Fibroblast of skin of scalp (primary cell): ENCODE measurements at places on chromosomes 4 and X.

GRCh38 chr4:107913283-107913899 is 18.0 kb upstream of the CYP2U1 start:
- DNase-seq, result peak; percentile 71

DNA sequence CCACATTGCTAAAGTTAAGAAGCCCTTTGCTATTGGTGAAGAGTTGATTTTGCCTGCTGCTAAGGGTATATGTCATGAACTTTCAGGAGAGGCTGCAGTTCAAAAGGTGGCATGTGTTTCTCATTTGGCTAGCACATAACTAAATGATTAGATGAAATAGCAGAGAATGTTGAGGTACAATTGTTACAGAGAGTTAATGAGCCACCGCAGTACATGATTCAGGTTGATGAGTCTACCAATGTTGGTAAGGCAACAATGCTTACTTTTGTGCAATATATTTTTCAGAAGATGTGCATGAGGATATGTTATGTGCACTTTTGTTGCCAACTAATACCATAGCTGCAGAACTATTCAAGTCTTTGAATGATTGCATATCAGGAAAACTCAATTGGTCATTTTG is 21.1 kb upstream of the CXCL2 start:
- no peak for DNase-seq

- no peak for DNase-seq
Observed at GRCh38 chr4:36574816-36575215, 293.4 kb downstream of the DTHD1 start.

GRCh38 chr4:90120815-90121214 is 6.4 kb upstream of the CCSER1 start:
- DNase-seq, result no peak

DNA sequence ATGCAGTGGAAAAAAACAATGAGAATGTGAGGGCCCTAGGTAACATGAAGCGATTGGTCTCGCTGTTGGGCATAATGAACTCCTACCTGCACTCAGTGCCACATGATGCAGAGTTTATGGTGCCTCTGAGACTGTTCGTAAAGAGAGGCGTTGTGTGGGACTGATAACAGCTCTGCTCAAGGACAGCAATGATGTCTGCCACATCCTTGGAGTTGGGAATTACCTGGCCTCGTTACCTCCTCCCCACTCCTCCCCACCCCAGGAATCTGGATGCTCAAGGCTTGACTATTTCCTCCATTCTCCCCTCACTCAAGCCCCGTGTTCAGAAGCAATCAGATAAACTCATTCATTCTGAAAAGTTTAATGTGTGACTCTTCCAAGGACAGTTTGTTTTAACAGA is 148.0 kb upstream of the JADE1 start:
- DNase-seq, result no peak

- no peak for DNase-seq
Observed at GRCh38 chrX:39170464-39170863, 369.2 kb downstream of the MID1IP1 start.

DNA sequence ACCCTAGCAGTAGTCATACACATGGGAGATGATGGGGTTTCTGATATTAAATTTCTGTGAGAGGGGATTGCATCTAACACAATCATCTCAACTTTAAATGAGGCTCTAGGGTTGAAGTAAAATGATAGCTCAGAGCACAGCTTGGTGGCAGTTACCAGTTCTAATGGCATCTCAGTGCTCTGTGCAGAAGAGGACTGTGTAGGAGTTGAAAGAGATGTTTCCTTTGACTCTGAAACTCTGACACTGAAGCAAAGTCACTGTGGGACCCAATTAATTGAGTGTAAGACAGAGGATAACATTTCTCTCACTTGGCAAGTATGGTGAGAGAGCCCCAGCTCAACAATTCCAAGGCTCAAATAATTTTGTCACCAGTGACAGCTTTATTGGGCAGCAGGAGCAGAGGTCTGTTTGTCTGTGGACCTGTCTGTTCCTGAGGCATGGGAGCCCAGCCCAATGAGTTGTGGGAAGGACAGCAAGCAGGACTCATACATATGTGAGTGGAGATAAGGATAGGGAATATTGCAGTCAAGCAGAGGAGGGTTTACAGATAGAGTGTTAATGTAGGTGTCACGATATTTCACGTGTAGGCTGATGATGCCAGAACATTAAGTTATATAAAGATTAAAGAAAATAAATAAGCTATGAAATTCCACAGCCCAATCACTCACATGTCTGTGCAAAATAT is 76.7 kb upstream of the NAF1 start:
- no peak for DNase-seq

- DNase-seq, result no peak
Observed at GRCh38 chrX:109155161-109155560, 326.7 kb downstream of the GUCY2F start.

- DNase-seq, result no peak
Observed at GRCh38 chr4:84263415-84263814, 235.7 kb downstream of the NKX6-1 start.

DNA sequence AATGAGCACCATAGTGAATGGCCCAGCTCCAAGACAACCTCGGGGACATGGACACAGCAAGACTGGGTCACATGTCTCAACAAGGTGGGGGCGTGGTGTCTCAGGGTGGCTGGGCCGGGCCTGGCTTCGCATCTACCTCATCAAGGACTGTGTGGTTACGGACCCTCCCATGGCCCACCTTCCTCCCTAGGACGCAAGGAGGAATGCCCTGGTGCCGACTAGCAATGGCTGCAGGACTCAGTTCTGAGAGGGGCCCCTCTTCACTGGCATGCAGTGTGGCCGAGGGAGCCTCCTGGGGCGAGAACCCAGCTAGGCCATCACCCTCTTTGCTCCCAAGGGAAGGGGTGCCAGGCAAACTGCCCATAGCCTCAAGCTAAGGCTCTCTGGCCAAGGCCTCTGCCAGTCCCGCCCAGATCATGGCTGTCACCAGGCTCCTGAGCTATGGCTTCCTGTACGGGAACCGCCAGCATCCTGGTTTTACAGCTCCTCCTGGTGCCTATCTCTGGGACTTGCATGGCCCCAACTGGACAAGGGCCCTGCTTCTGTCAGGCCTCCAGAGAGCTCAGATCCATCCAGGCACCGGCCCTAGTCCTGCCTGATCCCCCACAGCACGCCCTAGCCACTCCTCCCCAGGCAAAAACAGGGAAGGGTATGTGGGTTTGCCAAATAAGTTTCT is 218.0 kb upstream of the AGTR2 start:
- no peak for DNase-seq
